GM13976 (cell line): ENCODE measurements at places on chromosomes 6 and 20.

GRCh38 chr6:163226181-163226835 lies 188.2 kb upstream of the QKI start:
- DNase-seq: no peak

- DNase-seq: peak; percentile 44
Observed at GRCh38 chr6:72626126-72626525, 4.3 kb downstream of the KCNQ5 start.

DNA sequence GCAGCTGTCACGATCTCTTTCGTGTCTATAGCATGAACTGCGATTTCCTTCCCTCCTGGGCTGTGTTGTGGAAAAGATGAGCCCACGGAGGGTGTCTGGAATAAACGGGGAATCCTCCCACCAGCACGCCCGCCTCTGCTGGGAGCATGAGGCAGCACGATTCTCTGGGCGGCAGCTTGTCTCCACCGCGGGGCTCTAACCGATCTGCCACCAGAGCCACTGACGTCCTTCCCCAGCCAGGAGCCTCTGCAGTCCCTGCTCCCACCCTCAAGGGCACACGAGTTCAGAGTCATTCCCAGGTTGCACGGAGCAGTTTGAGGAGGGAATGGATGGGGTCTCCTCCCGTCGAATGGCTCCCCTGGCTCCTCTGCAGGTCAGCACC lies 197.6 kb downstream of the DLL1 start:
- DNase-seq: no peak

GRCh38 chr6:138162111-138162954 lies 594 bp downstream of the ARFGEF3 start:
- DNase-seq: peak; percentile 11

GRCh38 chr6:31513456-31514165 lies 15.2 kb upstream of the MCCD1 start:
- DNase-seq: no peak

DNA sequence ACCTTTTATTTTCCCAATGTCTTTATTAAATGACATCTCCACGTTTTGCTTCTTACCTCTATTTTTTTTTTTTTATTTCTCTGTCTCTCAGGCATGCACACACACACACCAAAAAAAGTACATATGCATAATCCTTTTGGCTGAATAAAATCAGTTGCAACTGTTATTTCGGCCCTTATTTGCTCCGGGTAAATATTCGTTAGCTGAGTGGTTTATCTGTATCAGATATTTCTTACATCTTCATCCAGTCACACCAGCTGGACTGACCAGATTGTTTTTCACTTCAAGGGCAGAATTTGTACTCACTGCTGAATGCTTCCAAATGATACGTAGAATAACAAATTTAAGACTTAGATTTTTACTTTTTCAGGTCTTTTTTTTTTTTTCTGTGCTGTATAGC lies 45.5 kb downstream of the PTPN1 start:
- no peak for DNase-seq

DNA sequence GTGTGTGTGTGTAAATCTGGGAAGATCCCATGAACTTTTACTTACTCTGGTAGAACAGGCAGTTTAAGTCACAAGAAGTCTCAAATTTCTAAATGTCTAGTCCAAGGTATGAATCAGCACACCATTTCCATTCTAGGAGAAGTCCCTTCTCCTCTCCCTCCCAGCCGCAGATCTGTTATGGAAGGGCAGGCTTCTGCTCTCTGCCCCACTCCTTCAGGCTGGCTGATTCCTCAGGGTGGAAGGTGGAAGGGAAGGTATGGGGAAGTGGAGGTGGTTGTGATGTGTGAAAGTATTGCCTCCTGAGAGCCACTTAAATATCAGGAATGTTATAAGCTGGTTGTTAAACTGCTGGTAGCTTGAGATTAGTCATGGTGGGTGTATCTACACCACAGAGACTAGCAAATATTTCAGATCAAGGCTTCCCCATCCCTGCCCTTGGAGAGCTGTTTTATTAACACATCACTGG lies 44.5 kb upstream of the LAMA4 start:
- DNase-seq: no peak

- DNase-seq: no peak
Observed at GRCh38 chr6:14943116-14943515, 302.8 kb upstream of the JARID2 start.

GRCh38 chr20:13342469-13343242 lies 121.6 kb downstream of the ISM1 start:
- DNase-seq: no peak

DNA sequence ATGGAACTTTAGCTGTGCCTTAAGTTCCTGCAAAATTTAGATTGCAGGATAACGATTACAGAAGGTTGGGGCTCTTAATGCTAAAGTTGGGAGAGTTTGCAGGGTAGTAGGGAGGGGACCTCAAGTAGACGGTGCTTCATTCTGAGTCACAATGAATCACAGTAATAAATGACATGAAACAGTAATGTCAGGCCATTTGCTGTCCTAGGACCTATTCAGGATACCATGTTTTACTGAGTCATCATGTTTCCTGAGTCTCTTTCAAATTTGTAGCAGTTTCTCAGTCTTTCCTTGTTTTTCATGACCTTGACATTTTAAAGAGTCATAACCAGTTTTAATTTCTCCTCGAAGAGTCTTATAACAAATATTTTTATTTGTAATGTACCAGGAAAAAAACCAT lies 406.9 kb upstream of the MAP3K7 start:
- DNase-seq: no peak

GRCh38 chr6:97626671-97627441 lies 343.8 kb upstream of the MMS22L start:
- DNase-seq: no peak

DNA sequence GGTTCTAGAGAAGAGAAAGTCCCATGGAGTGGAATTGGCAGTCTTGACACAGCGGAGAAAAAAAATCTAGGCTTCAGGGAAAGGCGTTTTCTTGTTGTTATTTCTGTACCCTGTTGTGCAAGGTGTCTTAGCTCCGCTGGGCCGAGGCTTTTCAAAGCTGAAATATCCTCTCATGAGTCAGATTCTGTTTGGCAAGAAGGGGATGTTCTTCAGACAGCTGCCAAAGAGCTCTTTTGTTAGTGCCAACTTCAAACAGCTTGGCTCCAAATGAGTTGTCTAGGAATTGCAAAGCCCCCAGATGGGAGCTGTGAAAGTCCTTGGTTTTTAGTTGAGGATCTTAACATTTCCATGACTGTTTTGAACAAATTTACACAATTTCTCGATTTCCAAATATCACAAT lies 45.6 kb downstream of the LRRN4 start:
- no peak for DNase-seq

DNA sequence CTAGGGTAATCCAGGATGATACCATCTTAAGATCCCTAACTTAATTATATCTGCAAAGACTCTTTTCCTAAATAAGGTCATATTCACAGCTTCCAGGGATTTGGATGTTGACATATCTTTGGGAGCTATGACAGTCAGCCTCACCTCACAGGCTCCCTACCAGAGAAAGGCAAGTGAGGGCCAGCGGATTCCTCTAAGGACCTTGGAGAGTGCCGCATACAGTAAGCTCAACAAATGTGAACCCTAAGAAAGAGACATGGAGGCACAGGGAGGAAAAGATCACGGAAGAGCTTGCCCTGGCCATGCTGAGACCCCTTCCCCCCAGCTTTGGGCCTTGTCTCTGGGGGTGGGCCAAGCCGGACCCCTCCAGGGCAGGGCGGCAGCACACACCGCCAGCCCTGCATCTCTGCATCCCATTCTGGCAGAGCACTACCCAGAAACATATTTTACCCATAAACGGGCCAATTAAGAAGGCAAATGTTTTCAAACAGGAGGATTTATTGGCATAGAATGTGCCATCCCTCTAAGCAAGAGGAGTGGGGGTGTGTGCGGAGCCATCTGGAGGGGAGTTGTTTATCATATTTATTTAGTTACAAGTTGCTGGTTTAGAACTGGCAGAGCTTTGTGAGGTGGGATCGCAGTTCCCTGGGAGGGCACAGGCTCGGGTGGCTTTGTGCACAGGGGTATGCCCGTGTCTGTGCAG lies 55.4 kb downstream of the CHMP4B start:
- no peak for DNase-seq

DNA sequence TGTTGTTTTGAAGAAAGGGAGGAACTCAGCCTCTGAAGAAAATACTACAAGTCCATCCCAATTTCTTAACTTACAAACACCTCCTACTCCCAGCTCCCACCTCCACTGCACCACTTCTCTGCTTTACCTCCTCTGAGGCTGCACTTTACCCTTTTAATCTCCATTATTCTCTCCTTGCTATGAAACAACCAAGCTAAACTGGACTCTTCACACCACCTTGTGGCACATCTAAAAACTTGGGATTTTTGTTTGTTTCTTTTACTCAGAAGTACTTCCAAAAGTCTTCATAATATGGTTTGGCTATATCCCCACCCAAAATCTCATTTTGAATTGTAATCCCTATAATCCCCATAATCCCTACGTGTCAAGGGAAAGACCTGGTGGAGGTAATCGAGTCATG lies 142.2 kb downstream of the MOXD1 start:
- no peak for DNase-seq

DNA sequence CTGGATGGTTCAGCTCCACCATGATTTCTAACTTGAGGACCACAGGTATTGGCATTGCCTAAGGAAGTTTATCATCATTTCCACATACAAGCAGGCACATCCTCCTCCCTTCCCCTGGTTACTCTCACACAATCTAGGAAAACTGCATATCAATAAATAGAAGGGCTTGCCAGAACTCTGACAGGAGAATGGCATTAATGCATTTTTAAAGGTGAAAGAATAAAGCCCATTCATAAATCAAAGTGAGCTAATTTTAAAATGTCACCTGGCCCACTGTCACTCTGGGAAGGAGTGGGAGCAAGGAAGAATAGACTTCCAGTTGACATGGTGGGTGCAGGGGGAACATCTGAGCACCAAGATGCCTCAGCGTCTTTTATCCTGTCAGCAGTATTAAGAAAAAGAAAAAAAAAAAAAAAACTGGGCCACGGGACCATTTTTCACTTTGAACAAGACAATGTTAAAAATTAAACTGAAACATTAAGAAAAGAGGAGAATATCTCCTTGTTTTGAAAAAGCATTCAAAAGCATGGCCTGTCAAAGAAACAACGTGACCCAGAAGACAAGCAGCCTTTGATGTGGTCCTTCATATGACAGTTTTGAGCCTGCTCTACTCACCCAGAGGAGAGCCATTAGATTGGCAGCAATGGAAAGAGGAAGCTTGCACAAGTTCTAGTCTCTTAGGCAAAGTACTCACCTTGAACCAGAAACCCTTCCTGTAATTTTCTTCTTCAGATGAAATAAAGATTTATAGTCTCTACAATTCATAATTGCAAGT lies 39.3 kb upstream of the SMLR1 start:
- peak; percentile 18 for DNase-seq

DNA sequence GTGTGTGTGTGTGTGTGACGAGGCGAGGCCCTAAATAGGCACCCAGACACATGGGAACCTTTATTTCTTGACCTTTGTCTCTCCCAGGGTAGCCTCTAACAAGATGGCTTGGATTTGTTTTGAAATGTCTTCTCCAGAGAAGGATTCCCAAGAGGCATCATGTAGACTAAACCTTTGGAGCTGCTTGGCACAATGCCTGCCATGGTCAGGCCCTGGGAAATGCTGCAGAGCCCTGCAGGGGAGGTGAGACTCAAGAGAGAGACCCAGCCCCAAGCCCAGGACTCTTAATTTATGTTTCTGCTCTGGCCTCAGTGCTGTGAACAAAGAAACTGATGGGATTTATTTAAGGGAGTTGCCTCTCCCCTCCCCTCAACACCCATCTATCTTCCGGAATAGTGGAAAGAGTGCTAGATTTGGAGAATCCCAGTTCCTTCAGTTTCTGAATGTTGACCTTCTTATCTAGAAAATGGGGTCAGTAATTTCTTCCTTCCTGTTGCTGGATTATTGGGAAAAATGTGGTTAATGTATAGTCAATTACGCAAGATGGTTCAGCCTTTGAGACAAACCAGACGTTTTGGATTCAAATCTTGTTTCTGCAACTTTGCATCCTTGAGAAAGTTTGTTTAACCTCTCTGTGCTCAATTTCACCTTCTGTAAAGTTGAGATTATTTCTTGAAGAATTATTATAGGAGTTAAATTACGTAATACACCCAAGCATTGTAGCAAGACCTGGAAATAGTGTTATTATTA lies 434.8 kb downstream of the MAFB start:
- no peak for DNase-seq

GRCh38 chr6:17584241-17584803 lies 15.8 kb upstream of the FAM8A1 start:
- peak; percentile 57 for DNase-seq

- no peak for DNase-seq
Observed at GRCh38 chr20:53070706-53071392, 98.7 kb downstream of the TSHZ2 start.

DNA sequence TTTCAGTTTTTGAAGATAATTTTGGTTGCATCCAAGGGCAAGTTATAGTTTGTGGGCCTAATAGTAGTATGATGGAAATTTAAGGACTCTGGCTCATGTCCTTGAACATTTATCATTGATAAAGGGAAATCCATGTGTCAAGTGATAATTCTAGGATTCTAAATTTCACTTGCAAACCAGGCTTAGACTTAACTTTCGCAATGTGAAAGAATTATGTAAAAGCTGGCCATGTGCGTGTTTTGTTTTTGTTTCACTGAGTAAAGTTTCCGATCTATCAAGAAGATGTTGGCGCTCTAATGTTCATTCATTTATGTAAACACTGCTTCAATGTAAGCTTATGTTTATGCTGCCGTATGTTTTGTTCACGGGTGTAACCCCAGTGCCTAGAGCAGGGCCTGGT lies 302.0 kb downstream of the SOX4 start:
- no peak for DNase-seq

GRCh38 chr6:168939041-168939440 lies 314.6 kb downstream of the THBS2 start:
- DNase-seq: no peak

DNA sequence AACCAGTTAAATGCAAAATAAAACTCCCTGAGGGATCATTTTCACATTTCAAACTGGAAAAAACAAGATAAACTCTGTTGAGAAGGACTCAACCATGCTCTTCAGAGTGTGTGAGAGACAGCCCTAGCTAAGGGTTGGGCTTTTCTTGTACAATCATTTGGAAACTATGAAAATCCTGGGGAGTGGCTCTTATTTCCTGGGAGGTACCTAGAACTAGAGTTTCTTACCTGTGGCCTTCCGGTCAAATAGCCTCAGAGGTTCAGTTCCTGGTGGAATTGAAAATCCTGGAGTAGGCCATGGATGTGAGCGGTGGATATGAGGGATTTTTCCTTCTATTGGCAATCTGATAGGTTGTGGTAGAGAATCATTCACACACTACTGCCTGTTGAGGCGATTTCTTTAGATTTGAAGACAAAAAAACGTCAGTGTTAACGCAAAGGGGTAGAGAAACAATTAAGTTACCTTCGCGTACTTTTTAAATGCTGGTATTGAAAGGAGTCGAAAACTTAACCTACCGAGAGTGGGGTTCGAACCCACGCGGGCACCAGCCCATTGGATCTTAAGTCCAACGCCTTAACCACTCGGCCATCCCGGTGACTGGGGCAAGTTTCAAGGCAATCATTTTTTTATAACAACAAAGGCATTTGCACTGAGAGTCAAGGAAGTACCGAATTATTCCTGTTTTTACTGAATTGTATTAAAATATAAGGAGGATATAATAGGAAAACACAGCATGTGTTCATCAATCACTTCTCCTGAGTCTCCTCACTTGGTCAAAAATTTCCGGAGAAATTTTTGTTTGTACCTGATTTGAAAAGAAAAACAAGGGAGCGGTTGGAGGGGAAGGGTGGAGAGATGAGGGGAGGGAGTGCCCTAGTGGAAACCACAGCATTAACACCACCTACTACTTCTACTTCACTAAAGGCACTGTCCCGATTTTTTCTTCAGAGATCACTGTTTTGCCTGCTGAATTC lies 191.3 kb downstream of the OR2B2 start:
- no peak for DNase-seq
